ENCODE measurements at places on chromosomes 2 and 18.

GRCh38 chr18:43661570-43661969 is 384.3 kb upstream of the SYT4 start:
- no peak for DNase-seq

DNA sequence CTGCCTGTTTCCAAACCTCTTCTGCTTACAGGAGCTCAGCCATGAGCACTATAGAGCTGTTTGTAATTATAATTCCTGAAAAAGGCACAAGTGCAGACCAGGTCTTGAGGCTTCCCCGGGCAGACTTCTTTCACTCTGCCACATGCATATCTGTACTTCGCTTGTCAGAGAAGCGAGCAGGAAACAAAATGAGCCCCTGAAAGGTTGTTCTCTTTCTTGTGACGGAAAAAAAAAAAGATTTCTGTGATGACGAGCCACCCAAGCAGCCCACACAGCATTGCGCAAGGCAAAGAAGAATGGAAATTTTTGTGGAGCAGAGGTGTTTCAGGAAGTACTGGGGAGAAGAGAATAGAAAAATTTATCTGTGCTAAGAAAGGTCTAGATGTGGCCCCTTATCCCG is 54.0 kb upstream of the LINC00305 start:
- no peak for DNase-seq

DNA sequence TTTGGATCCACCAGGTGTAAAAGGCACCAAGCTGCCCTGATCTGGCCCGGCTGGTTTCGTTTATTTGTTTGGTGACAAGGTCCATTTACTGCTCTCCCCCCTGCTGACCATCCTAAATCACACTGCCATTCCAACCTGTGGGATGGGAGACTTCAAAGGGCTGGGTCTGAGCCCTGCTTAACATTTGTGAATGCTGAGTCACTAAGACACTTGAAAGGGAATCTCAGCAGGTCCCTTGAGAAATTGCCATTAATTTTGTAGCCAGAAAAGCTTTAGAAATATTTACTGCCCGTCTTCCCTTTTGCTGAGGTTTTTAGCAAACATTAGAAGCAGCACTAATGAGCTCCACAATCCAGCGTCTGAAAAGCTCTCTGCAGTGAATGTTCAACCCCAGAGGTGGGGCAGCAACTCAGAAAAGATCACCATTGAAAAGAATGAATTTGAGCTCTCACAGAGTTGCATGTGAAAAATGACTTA is 133.8 kb downstream of the ARL4C start:
- DNase-seq = no peak

DNA sequence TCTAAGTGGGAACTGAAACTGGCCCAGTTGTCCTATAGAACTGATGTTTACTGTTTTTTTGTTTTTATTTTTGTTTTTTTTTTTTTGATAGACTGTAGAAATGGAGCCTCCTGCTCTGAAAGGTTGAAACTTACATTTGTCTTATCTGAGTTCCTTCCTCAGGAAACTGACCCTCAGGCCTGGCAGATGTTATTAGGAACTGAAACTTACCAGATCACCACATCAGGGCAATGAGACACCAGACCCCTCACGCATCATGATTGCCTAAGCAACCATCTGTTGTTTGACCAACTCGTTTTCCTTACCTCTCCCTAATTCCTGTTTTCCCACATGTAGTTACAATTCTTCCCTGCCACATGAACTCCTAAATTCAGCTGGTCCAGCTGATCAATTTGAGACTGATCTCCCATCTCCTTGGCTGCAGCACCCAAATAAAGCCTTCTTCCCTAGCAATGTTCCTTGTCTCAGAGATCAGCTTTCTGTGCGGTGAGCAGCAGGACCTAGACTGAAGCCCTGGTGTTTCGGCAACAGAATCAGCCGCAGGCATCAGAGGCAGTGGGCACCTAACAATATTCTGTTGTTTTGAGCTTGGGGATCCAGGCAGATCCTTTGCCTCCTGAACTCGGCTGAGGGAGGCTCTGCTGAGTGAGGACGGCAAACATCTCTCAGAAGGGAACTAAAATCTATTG is 96.8 kb downstream of the MSH2 start:
- no peak for DNase-seq

- no peak for DNase-seq
Observed at GRCh38 chr18:69400976-69401225, 213 bp downstream of the DOK6 start.

GRCh38 chr2:239021651-239022436 is 174.0 kb downstream of the TWIST2 start:
- no peak for DNase-seq

GRCh38 chr18:61159246-61159645 is 174.0 kb upstream of the CDH20 start:
- DNase-seq = no peak

DNA sequence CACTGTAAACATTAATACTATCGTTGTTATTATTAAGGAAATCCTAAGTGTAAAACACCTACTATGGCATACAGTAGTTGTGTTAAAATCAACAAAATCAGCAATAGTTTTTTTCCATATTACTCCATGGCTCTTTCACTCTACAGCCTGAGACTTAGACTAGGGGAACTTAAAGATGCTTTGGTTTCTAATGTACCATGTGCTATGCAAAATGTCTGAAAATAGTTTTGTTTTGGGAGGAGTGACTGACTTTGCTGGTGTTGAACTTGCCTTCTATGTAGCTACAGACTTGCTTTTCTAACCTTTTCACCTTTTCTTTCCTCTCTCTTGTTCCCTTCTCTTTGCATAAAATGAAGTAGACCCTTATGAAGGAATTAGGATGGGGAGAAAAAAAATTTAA is 159.0 kb upstream of the CCDC195 start:
- DNase-seq = no peak

GRCh38 chr2:69166812-69167468 is 154.0 kb downstream of the ANTXR1 start:
- DNase-seq = no peak

DNA sequence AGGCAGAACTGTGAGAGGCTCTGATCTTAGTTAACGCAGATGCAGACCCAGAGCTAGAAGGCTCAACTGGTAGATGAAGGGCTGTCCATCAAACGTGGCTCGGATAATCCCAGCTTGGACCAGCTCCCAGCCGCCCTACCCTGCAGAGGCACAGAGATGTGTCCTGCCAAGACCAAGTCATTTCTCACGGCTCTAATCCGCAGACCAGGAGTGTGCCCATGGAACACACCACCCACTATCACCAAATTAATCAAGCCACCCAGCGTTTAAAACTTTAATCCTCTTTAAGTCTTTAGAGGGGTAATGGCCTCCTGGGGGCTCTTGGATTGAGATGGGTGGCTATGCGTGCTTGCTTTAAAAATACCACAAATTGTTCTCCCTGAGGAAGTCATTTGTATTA is 17.5 kb downstream of the LYPD1 start:
- DNase-seq = no peak

GRCh38 chr2:65728477-65729180 is 296.2 kb upstream of the SPRED2 start:
- DNase-seq = no peak

DNA sequence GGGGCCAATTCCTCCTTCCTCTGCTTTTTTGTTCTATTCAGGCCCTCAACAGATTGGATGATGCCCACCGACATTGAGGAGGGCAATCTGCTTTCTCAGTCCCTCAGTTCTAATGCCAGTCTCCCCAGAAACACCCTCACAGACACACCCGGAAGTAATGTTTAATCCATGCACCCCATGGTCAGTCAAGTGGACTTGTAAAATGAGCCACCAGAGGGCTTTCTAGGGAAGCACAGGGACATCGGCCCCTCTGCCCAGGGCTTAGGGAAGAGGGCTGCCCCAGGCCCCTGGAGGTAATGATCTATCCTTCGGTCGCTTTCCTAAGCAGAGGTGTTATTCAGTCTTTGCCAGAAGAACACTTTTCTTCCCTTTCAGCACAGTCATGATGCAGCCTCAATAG is 107.4 kb downstream of the PDCL3 start:
- no peak for DNase-seq

- no peak for DNase-seq
Observed at GRCh38 chr18:48108136-48108535, 177.7 kb upstream of the SMAD2 start.

- no peak for DNase-seq
Observed at GRCh38 chr2:62576276-62576939, 70.4 kb upstream of the TMEM17 start.

GRCh38 chr18:38038242-38038641 is 472.6 kb upstream of the CELF4 start:
- DNase-seq = no peak

- no peak for DNase-seq
Observed at GRCh38 chr18:68925268-68925667, 127.4 kb downstream of the CCDC102B start.

GRCh38 chr18:6434987-6435709 is 20.4 kb upstream of the L3MBTL4 start:
- DNase-seq = no peak

DNA sequence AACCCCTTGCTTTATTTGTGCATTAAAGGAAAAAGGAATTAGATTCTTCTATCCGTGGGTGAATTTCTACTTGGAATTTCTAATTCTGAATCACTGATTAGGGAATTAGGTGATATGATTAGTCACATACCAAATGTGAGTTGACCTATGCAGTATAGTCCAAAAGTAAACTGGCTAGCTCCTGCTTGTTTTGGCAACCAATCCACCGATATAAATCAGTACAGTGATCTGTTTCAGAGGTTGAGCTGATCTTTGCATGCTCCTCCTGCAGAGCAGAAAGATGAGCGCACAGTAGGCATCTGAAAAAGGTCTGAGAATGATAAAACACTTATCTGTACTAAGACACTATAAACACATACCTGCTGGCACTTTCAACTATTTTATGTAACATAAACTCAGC is 86.6 kb downstream of the LRP1B start:
- no peak for DNase-seq

DNA sequence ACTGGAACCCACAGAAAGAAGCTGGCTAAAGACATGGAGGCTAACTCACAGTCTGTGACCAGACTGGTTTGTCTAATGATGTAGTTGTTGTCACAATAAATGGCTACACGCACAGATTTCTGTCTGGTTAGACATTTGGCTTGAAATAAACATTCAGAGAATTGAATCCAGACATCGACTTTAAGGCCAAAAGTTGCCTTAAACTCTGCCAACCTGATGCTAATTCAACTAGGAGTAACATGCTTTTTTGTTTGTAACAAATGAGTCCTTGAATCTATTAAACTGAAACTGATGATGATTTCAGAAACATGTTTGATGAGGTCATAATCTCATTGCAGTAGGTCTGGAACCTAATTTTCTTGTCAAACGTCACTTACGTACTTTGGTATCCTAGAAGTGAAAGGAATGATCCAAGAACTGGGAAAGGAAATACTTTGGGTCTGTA is 123.8 kb downstream of the ERBB4 start:
- DNase-seq = no peak

- no peak for DNase-seq
Observed at GRCh38 chr2:127577503-127577902, 42.0 kb downstream of the MYO7B start.

GRCh38 chr2:4931721-4932365 is 760.3 kb upstream of the SOX11 start:
- DNase-seq = no peak

GRCh38 chr2:148817210-148817708 is 57.8 kb upstream of the KIF5C start:
- no peak for DNase-seq

- no peak for DNase-seq
Observed at GRCh38 chr2:40371525-40372282, 80.2 kb downstream of the SLC8A1 start.

DNA sequence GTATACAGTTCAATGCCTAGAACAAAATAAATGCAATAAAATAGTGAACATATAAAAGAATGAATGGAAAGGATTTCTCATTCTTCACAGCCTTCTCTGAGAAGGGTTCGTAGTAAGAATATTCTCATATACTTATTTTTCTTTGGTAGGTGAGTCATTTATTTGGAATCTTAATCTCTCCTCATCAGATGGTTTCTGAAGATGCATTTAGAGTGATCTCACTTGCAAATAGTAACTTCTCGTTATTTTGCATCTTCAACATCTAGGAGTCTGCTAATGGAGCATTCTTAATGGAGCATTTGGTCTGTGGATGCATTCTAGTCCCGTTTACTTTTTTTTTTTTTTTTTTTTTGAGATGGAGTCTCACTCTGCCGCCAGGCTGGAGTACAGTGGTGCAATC is 3.9 kb downstream of the UBXN4 start:
- no peak for DNase-seq

DNA sequence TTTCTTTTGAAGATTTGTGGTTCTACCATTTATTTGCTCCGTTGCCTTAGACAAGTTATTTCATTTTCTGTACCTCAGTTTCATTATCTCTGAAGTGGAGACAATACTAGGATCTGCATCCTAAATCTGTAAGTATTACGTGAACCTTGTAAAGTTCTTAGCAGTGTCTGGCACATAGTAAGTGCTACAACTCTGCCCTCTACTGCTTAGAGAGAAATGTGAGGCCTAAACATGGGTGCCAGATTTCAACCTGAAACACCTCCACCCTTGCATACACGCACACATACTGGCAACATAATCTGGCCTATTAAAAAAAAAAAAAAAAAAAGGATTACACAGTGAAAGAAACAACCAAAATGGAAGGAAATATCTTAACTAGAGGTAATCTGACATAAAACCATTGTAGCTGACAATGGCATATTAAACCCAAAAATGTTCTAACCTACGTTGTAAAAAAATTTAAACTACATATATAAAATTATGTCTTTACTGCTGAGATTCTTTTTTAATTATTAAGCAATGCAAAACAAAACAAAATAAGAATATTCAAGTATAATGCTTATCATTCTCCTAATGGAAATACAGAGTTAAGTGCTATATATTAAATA is 132.6 kb downstream of the MAP2 start:
- DNase-seq = no peak

DNA sequence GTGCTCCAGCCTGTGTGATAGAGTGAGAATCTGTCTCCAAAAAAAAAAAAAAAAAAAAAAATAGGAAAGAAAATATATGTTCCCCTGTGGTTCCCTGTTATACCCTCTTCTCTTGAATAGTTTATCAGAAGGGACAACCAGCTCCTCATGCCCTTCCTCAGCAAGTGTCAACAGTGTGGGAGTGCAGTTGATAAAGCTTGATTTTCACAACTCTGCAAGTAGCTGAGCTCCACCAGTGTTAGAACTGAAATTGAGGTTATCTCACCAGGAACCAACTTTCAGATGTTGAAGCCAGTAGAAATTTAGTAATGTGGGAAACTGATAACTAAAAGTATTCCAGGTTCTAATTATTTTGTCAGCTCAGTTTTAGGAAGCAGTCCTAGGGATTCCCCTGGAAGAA is 25.1 kb downstream of the NEDD4L start:
- DNase-seq = no peak

GRCh38 chr2:235729557-235729947 is 235.7 kb downstream of the AGAP1 start:
- no peak for DNase-seq

- DNase-seq = no peak
Observed at GRCh38 chr18:55038162-55038561, 78.9 kb upstream of the CCDC68 start.

Measured in stimulated activated CD4-positive, alpha-beta T cell treated with anti-CD3 and anti-CD28 coated beads, Interleukin-15, amount 100 ng/mL, for 1 hour (primary cell).